NCI-H774 (cell line): ENCODE measurements at places on chromosomes 3 and 15.

- DNase-seq: no peak
Measured at GRCh38 chr3:143979813-143980212, 8.2 kb downstream of the DIPK2A start.

GRCh38 chr3:152321955-152322377 lies 53.2 kb downstream of the MBNL1 start:
- DNase-seq: no peak

DNA sequence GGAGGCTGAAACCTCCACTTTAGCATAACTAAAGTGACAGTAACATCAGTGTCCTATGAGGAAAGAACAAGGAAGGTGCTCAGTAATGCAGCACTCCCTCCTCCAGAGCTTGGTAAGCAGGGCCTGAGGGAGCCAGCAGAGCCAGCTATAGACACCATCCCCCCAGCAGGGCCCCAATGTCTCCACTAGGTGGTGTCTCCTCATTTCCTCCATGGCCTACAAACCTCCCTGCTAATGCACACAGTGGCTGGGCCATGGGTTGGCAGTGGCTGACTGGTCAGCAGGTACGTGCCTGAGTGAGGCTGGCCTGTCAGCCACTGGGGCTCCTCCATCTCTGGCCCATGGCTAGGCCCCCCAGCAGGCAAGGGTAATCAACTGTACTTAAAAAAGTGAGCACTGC lies 13.6 kb downstream of the MRPS25 start:
- no peak for DNase-seq

GRCh38 chr3:105505170-105505569 lies 138.5 kb downstream of the ALCAM start:
- DNase-seq: no peak

- DNase-seq: peak; percentile 16
Measured at GRCh38 chr3:100993309-100993708, at the start of gene ABI3BP. Gene ABI3BP, minus strand, starts transcription at chr3:100993421. Its CDS starts 37 bp downstream, at chr3:100993384.

- DNase-seq: no peak
Measured at GRCh38 chr3:134608023-134608770, 42.6 kb downstream of the KY start.

DNA sequence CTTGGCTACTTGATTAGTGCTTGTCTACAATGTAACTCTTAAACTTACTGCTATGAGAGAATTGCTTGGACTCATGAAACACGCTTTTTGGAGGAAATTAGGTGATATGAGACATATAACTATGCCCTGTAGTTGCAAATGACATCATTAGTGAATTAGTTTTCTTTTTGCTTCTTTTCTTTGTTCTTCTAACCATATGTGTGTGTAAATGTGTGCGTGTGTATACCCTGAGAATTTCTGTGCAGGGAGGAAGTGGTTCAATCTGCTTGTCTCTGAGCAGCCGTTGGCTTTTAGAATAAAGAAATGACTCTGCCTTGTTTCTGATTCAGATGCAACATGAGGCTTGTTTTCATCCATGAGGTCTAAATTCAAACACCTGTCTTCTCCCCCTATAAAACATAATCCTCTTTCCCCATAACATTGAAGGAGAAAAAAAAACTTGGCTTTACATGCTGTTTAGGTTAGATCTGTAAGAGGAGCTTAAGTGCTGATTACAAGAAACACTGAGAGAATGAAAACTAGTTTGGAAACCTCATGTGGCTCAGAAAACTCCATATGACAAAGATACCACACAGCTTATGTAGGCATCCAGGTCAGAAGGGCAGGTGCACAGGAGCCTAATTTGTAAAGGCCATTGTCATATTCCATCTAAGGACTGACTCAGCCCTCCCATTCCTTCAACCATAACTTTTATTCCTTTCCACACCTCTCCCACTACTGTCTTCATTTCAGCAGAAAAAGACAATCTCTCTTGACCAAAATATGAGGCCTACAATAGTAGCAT lies 30.5 kb upstream of the BLM start:
- DNase-seq: no peak

GRCh38 chr3:168251371-168251770 lies 155.6 kb upstream of the GOLIM4 start:
- no peak for DNase-seq
